Kasumi-1 (cell line): ENCODE measurements at places on chromosomes 2 and 18.

DNA sequence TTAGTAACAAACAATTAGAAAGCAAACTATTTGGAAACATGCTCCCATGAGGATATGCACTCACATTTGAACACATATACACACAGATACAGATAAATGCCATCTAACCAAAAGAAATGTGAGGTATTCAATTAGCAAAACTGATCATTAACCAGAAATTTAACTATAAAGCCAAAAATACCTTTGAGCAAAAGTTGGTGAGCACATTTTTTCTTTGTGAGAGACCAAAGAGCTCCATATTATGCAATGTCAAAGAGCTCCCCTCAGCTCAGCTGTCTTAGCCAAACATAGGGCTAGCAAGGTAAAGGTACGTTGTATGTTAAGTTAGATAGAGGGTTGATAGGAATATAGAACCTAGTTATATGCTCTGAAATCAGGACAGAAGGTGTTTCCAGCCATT is 43.8 kb downstream of the CYBRD1 start:
- DNase-seq = no peak

GRCh38 chr2:207238831-207239701 is 73.3 kb upstream of the KLF7 start:
- DNase-seq = peak; percentile 86

GRCh38 chr2:86238354-86238753 is 39.1 kb downstream of the MRPL35 start:
- no peak for DNase-seq

DNA sequence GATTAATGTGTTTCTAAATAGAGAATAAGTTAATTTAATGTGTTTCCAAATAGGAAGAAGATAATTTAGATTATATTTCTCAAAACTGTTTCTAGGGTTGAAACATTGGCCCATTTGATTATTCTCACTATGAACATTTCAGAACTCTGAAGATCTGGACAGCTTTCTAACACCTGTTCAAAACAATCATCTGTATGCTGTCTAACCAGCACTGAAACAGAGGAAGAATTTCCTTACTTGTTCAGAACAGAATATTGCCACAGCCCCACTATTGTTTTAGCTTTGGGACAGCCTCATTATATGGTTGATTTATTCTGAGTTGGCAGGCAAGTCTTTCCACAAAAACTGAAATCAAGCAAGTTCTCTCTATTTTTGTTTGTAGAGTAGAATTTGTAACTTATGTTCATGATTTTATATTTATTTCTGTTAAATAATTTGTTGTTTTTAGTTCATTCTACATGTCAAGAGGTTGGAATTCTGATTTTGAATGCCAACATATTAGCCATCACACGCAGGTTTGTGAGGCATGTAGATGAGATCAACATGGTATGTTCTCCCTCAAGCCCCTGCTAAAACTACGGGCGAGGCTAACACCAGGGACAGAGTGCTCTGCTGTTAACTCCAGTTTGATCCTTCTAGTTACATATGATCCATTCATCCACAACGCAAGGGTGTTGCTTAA is 11.2 kb downstream of the IL18RAP start:
- DNase-seq = no peak

DNA sequence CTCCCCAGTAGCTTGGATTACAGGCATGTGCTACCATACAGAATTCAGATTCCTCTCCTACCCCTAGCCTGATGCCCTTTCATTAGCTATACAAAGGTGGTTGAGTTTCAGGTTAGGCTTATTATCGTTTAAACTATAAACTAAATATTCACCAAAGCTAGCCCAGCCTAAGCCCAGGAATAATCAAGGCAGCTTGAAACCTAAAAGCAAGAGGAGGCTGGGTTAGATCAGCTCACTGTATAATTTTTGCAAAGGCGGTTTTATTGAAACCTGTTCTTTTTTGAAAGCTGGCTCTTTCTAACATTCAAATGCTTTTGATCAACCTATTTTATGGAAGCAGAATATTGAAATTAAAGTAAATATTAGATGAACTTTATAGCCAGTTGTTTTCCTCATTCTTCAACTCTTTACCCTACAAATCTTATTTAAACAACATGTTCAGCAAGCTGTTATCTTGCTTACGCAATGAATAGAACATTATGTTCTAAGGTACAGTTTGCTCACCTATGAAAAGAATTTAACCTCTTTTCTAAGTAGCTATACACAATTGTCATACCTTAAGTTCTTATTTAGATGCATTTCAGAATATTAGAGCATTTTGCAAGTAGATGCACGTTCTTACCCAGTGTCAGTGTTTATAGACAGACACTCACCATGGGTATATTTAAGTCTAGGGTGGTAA is 241.6 kb downstream of the NEDD4L start:
- DNase-seq = no peak

DNA sequence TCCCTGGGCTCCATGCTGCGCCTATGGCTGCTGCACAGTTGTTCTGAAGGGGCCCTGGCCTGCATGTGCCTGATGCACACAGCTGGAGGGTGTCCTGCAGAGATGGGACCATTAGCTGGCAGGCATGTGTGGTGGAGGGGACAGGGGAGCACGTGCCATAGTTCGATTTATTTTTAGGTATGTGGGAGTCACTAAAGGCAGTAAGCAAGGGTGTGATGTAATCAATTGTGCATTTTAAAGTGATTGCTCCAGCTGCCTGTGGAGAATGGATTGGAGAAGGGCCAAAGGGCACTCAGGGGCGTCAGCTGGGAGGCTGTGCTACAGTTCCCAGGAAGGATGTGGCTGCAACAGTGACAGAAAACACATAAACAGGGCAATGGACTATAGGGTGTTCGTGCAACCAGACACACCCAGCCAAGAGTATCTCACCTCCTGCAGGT is 205.1 kb downstream of the ARL4C start:
- peak; percentile 38 for DNase-seq

- no peak for DNase-seq
Observed at GRCh38 chr2:136653861-136654260, 111.5 kb upstream of the THSD7B start.

GRCh38 chr2:57368190-57368589 is 678.4 kb upstream of the VRK2 start:
- no peak for DNase-seq

DNA sequence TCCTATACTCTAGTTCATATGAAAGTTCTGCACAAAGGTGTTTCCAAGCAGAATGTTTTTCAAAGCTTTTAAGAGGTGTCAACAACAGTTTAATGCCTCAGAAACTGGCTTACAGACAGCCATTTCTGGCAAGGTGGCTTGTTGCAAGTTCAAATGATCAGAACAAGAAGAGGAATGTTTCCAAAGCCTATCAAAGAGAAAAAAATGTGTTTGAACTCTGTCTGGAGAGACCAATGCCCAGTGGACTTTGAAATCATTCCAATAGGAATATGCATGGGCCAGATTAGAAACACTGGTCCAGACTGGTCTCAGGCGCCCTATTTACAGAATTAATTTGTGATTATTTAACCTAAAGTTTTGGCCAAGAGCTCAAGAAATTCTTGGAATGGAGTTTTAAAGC is 106.2 kb downstream of the CPS1 start:
- no peak for DNase-seq

- no peak for DNase-seq
Observed at GRCh38 chr2:233439191-233439590, 84.9 kb downstream of the DGKD start.

GRCh38 chr2:15732341-15733077 is 140.8 kb downstream of the DDX1 start:
- no peak for DNase-seq

DNA sequence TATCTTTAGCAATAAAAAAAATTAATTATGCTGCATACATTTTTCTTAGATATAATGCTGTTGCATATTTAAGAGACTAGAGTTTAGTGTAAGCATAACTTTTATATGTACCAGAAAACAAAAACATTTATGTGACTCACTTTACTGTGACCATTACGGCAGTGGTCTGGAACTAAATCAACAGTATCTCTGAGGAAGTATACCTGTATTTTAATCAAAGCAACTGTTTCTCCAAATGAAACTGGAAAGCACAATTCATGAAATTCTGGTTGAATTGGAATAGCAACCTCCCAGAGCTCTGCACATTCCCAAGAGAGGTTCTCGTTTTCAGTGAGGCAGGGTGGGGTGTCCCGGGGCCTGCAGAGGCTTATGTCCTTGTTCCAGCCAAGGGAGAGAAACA is 112.2 kb upstream of the TACR1 start:
- no peak for DNase-seq

GRCh38 chr2:1088192-1088860 is 137.7 kb downstream of the SNTG2 start:
- no peak for DNase-seq
